Activated CD4-positive, alpha-beta T cell treated with anti-CD3 and anti-CD28 coated beads, Interleukin-10, Interleukin-2, amounts not matched to agents 100 ng/mL and 50 ng/mL, durations not matched to agents 16 hours and 8 hours (primary cell): ENCODE measurements at places on chromosomes 6 and 20.

DNA sequence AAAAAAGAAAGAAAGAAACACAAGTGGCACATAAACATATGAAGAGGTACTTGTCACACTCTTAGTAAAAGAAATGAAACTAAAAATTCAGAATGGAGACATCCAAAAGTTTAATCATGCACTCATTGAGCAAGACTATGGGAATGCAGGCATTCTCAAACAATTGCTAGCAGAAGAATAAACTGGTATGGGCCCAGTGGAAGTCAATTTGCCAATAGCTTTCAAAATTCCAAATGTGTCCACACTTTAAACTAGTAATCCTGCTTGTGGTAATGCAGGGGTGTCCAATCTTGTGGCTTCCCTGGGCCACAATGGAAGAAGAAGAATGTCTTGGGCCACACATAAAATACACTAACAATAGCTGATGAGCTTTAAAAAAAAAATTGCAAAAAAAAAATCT is 97.4 kb downstream of the EPB41L2 start:
- DNase-seq = no peak

GRCh38 chr6:99933129-99933528 is 60.9 kb downstream of the MCHR2 start:
- DNase-seq = no peak

DNA sequence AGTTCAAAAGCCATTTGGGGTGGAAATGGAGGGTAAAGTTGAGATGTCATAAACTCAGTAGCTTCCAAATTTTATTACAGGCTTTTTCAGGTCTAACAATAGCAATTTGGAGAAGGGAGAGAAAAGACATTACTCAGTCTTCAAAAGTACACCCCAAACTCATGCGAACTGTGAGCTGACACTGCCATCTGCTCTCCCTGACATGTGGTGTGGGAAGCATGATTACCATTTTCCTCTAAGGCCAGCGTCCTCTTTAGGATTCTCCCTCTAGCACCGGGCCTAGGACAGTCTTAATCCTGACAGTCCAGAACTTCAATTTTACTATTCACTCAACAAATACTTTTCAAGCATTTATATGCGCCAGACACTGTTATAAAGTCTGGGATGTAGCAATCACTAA is 536.0 kb upstream of the JARID2 start:
- no peak for DNase-seq

DNA sequence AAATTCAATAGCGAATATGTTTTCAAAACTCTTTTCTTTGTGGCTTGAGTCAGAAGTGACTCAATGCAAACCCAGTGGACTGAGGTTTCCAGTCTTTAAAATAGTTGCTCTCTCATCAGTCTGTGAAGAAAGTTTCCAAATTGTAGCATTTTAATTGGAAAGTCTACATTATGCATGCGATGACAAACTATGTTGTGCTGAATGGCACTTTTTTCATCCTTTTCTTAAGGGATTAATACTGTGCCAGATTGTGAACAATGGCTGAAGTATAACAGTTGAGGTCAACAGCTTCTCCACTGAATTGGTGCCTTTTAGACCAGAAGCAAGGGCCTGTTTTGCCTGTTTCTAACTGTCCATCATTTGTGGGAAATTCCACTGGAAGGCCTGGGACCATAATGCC is 377.1 kb downstream of the BTBD9 start:
- no peak for DNase-seq

- no peak for DNase-seq
These were observed 113.6 kb upstream of the DST start for GRCh38 chr6:56756219-56756789.

DNA sequence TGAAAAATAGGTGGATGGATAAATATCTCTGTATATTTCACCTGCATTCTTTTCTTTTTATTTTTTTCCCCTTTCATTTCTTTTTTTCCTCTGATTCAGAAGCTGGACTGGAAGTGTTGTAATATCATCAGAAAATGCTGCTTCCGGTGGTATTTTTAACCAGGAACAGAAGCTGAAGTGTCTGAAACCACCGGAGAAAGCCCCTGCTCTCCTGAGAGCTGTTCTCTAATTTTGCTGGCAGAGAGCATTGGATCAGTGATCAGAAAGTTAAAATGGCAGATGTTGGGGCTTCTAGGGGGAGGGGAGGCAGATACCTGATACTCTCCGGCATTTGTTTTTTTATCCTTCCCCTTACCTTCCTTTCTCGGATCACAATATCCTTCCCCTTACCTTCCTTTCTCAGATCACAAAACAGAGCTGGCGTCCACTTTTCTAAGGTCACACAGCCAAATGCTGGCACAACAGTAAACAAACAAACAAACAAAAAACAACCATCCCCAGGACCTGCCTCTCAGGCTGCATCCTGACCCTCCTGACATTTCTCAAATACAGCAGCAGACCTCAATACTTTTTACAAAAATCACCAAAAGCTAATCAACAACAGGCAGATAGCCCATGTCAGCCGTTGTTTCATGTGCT is 143.2 kb upstream of the ZNF217 start:
- DNase-seq = peak; percentile 59

DNA sequence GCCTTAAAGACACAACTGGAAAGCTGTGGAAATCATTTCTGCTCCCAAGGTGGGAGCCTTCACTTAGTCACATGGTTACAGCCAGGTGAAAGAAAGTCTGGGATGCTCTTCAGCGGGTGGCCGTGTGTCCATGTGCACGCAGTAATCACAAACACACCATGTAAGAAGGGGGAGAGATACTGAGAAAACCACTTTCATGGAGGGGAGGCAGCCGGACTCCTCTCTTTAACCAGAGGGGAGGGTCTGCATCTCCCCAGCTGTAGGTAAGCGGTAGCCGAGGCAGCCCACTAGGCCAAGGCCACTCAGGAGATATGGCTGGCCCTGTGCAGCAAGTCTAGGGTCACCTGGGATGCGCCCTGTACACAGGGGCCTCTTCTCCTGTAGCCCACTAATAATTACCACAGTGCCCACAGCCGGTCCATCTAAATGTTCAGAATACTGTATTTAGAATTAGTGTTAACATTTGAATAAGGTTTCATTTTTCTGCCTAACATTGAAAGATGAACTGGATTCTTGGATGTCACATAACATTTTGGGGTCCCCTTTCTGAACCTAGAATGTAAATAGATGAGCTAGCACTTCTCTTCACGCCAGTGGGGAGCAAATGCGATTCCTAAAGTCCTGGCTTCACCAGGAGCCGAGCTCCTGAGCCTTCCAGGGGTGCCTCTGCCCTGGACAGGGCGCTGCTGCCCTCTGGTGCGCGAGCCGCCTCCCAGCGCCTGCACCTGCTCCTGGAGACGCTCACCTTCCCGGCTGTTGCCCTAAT is 15.9 kb downstream of the GPR31 start:
- peak; percentile 54 for DNase-seq

- no peak for DNase-seq
These were observed 40.2 kb upstream of the NEDD9 start for GRCh38 chr6:11272491-11273192.

DNA sequence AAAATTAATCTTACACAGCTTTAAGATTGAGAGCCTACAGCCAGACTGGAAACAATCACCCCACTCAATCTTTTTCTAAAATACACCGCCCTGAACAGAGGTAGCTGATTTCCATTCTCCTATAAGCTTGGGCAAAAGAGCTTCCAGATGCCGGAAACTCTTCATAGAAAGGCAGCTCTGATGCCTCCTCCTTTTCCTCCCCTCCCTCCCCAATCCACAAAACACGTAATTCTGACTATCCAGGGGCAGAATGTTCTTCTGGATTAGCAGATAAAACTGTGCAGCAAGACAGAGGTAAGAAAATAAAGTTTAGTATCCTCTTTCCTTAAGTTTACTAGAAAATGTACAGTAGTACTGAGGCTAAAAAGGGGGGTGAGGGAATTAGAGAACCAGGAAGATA is 15.8 kb downstream of the ADNP start:
- no peak for DNase-seq

DNA sequence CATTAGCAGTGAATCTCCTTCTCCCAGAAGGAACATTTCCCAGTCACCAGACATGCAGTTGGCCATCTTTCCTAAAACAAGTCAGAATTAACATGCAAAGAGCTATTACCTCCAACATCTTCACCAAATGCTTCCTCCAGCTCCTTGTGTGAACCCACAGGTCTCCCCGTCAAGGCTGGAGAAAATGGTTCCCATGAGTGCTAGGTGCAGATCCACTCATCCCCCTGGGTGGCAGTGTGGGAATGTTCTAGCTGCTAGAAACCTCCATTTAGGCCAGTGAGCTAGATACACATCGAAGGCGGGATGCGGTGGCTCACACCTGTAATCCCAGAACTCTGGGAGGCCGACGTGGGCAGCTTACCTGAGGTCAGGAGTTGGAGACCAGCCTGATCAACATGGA is 603.9 kb upstream of the SLC35B3 start:
- no peak for DNase-seq

- no peak for DNase-seq
These were observed 2.0 kb upstream of the MICAL1 start for GRCh38 chr6:109457562-109457996.

- no peak for DNase-seq
These were observed 160.7 kb upstream of the KCNQ5 start for GRCh38 chr6:72461144-72461543.

- peak; percentile 92 for DNase-seq
These were observed 118.0 kb downstream of the HFE start for GRCh38 chr6:26205161-26205624.

DNA sequence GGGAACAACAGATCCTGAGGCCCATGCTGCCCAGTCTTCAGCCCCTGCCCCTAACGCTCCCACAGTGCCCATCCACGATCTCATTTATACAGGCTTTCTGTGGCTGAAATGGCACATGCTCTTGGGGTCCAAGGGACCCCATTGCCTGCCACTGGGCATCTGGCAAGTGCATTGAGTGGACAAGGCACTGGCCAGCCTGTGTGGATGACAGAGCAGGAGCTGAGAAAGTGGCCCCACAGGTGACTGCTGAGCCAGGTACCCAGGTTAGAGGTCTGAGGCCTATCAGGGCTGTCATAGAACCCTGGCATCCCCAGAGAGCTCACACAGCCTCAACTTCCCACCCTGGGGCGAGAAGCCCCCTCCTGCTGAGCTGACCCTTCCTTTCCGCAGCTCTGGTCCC is 86.0 kb upstream of the NXT1 start:
- DNase-seq = no peak

GRCh38 chr6:37653933-37654565 is 43.6 kb downstream of the MDGA1 start:
- peak; percentile 67 for DNase-seq

DNA sequence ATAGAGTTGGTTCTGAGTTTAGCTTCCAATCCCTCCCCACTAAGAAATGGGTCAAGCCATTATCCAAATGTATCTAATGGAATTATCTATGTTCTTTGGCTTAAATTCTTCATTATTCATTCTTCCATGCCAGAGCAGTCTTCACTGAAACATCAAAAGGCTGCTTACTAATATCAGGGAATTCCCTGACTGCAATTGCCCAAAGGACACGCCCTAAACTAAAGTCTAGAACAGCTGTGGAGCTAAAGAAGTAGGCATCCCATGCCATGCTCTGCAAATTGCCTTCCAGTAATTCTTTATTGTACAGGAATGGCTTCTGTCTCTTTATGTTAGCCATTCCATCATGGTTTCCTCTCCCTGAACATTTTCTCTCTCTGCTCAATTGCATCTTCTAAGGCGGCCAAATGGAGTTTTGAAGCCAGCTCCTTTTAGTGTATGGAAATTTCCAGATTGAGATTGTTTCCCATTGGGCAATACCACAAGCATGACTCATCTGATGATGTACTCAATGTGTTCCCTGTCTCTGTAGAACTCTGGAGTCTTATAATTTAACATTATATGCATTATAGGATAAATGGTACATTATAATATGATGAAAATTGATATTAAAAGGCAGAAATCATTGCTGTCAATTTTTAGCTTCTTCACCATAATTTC is 28.8 kb upstream of the TSHZ2 start:
- no peak for DNase-seq

- DNase-seq = no peak
These were observed 35.8 kb downstream of the METTL24 start for GRCh38 chr6:110322151-110322873.

- DNase-seq = no peak
These were observed 69.8 kb downstream of the SNAP25 start for GRCh38 chr20:10288421-10288820.

DNA sequence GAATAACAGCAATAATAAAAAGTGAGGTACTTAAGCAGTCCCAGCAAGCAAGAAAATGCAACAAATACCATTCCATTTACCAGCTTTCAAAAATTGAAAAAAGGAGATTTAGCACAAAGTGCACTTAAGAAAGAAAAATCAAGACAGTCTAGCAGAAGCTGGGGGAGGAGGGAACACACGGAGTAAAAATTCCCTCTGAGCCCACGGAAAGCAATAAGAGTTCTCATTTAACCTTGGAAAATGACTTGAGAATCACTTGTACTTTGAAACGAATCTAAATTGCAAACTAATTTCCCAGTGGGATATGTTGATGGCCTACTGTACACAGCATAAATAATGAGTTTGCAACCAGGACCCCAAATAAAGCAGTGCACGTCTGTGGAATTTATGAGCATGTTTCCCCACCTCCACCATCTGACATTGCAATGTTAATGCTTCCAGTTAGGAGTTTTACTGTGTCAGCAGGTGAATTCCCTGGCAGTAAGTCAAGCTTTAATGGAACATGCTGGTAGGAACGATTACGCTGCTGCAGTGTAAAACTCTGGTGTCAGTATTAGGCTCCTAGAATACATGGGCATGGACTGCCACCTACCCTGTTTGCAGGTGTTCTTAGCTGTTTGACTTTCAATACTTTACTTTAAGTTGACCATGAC is 386.8 kb downstream of the HDGFL1 start:
- DNase-seq = no peak

DNA sequence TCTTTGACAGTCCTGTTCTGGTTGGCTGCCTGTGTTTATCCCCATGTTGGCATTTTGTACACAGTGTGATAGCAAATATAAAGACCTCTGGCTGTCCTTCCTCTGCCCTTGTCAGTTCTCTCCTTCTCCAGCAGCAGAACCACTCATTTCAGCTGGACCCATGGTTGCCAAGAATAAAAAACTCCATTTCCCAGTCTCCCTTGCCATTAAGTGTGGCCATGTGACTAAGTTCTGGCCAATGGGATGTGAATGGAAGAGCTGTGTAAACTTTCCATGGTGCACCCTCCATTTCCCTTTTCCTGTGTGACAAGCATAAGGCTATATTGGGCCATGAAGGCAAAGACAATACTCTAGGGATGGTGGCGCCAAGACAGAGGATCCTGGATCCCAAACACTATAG is 78.4 kb upstream of the TBC1D7 start:
- DNase-seq = no peak

- no peak for DNase-seq
These were observed 14.8 kb upstream of the CALHM6 start for GRCh38 chr6:116446399-116446798.

DNA sequence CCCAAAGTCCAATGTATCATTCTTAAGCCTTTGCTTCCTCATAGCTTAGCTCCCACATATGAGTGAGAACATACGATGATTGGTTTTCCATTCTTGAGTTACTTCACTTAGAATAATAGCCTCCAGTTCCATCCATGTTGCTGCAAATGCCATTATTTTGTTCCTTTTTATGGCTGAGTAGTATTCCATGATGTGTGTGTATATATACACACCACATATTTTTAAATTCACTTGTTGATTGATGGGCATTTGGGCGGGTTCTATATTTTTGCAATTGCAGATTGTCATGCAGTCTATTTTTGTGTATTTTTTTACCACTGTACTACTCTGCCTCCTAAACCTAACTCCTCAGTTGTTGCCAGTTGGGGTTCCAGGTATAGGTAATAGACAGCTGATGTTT is 74.7 kb downstream of the CD2AP start:
- DNase-seq = no peak

- no peak for DNase-seq
These were observed 91.7 kb downstream of the NKAIN2 start for GRCh38 chr6:123895346-123895745.

GRCh38 chr20:8344106-8344505 is 212.0 kb downstream of the PLCB1 start:
- DNase-seq = no peak

- no peak for DNase-seq
These were observed 39.2 kb upstream of the NHSL1 start for GRCh38 chr6:138538390-138539031.
